ENCODE measurements at places on chromosomes 7 and 10. TPM values are rescaled to one million over a fixed set of nuclear protein-coding genes. Genes with fewer than 3 reads are reported as not detected.

HGF gene
- total RNA-seq: 0.25 TPM

LAMB1 gene
- total RNA-seq: 463 TPM

COPS6 gene
- 79.3 TPM for total RNA-seq

GRCh38 chr7:115885550-115885949 is 145.0 kb downstream of the TFEC start:
- no peak for DNase-seq

- DNase-seq: peak; percentile 43
Measured at GRCh38 chr7:51430480-51431086, 114.0 kb upstream of the COBL start.

- DNase-seq: no peak
Measured at GRCh38 chr10:79058899-79059841, 9.6 kb upstream of the ZMIZ1 start.

DNA sequence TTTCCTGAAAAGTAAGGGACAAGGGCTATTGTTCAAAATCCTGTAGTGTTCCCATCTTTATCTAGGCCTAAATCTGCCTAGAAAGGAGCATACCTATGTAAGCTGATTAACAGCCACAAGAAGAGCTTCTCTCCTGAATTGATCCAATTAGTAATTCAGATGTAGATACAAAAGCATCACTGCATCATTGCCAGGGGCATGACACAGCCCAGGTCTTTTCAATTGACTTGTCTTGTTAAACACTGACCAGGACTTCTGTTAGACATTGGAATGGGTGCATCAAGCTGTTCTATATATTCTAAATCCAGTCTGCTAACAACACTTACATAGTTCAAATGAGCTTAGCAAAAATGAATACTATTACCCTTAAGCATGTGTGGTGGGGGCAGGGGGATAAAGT is 589.2 kb downstream of the INHBA start:
- DNase-seq: no peak

- DNase-seq: peak; percentile 67
Measured at GRCh38 chr10:69721690-69722310, 79.9 kb upstream of the COL13A1 start.

DNA sequence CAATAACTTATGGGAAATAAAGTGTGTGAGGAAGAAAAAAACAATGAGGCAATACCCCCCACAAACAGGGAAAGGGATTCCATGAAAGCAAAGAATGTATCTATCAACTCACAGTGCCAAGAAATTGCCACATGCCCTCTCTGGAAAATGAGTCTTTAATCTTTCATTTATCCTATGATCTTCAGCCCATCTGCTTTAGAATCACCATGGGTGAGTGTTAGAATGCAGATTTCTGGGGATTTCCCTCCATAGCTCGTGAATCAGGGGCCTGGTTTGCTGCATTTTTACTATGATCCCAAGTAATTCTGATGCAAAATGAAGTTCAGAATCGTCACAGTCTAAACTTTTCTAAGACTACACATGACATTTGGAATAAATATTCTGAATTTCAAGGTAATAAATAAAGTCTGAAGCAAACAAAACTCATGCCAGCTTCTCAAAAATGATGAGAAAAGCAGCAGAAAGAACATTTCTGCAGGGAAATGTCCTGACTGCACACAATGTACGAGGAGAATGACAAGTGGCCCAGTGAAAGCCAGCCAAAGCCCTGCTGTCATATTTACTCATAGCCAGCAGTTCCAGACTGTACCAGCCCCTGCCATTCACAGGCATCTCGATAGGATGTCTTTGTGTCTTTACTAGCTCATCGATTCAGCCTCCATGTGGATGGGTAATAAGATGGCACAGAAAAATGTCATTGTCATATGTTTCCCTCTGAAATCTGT is 167.1 kb downstream of the ELMO1 start:
- no peak for DNase-seq

DNA sequence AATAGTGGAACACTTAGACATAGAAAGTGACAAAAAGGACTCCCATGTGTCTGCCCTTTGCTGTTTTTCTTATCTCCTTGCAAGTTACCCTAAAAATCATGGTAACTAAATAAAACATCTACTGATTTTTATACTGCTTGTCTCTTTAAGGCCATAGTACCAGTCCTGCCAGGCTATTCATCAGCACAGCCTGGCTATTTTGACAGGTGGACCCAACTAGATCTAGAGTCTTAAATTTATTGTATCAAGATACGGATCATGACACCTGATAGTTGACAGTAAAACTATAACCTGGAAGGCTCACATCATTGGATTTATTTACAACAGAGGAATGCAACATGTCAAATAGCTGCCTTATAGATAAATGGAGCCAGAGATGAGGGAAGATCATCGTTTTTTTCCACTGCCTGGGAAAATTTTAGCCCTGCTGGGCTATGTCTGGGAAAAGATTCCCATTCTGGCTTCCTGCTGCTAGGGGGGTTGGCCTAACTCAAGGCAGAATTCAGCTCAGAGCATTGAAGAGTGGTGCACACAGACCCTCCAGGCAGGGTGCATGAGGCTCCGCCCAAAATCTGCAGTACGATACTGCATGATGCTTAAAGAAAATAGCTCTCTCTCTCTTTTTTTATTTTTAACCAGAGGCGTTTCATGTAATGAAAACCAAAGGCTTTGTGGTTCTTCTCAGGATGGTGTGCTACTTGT is 292.0 kb upstream of the FZD8 start:
- DNase-seq: no peak

GRCh38 chr10:11120711-11121110 is 103.0 kb downstream of the CELF2 start:
- DNase-seq: no peak

GRCh38 chr7:304574-305409 is 14.8 kb downstream of the FOXL3 start:
- no peak for DNase-seq

GRCh38 chr10:93280699-93281366 is 201.3 kb downstream of the MYOF start:
- no peak for DNase-seq

DNA sequence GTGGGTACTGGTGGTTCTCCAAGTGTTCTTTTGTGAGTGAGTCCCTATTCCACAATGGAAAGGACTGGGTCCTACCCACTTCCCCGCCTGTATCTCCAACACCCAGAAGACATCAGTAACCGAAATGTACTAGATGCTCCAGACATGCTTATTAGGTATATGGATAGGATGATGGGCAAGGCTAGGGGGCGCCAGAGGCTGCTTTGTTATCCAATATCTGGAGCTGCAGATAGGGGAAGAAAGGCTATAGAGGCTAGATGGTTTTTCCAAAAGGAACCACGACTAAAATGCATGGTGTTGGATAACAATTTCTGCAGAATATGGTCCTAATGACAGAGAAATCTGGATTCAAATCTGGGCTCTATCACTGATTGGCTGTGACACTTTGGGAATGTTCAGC is 56.2 kb upstream of the TM9SF3 start:
- peak; percentile 30 for DNase-seq

Data from dermis microvascular lymphatic vessel endothelial cell (primary cell).